ENCODE measurements at places on chromosomes 13 and 19.

GRCh38 chr19:43606569-43607229 is 5.2 kb upstream of the SRRM5 start:
- no peak for DNase-seq

DNA sequence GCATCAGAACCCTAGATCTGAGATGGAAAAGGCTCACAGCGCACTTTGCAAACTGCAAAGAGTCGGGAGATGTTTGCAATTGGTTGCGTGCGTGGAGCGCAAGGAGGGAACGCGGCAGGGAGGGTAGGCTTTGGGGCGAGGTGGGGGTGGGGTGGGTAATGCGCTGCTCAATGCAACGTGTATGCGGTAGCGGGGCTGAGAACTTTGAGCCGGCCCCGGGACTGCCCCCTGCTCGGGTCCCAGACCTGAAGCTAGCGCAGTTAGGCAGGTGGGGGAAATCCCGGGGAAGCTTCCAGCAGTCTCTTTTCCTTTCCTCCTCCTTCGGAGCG is 971 bp downstream of the FOSB start:
- no peak for DNase-seq

DNA sequence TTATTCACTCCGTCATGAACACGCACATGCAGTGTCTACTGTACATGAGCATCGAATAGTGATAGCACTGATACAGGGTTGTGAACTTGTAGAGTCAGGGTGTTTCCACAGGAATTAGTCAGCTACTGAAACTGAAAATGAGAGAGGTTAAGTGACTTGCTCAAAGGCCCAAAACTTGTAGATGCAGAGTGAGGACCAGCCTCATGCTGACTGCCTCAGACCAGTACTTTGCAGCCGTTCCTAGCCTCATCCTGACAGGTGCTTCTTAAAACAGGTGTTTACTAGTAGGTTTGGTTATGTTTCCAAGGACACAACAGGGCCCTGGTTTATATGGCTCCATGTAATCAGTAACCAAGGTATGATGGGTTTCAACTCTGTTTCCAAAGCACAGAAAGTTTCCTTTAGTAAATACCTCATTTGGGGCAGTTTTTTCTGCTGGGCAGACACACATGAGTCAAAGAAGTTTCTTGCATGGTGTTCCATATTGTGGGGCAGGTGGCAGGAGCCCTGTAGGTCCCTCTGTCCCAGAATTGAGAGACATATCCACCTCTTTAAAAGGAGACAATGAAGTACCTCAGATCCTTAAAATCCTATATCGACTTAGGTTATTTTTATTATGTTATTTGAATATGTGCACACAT is 16.0 kb downstream of the FGF9 start:
- no peak for DNase-seq

DNA sequence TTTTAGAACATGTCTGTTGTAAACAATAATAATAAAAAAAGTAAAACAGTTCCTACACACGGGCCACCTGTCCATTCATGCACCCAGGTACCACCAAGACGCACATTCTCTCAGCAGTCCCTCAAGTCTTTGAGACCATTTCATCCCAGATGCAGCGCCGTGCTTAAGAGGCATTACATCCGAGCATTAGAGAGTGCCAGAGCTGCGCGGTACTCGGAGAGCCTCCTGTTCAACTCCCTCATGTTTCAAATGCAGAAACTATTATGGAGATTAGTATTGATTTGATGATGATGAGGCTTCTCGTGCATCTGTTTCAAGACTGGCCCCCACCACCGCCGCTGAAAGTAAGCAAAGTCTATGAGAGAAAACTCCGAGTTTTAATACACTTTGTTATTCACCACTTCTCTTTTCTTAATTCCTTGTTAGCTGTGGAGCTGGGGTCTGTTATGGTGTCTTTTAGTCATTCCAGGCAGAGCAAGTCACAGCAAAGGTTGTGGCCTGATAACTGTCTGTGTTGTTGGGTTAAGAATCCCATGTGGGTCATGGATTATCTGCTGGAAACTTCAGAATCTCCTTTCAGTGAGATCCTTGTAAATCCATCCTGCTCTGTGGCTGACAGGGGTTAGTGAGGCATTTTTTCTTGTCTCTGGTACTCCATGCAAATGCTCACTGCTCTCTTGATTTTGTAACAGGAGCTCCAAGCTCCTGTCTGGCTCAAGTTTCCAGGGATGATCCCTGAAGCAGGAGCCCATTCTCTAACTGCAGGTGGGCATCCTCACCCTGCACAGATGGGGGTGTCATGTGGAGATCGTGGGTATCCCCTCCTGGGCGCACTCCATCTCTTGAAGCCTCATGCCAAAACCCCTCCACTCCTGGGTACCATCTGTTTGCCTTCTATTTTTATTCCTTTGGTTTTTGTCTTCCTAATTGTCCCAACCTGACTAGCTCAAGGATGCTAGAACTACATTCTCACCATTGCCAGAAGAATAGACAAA is 74.9 kb upstream of the MTIF3 start:
- no peak for DNase-seq

- no peak for DNase-seq
These were observed at the start of gene ITGBL1 for GRCh38 chr13:101452519-101453485. Gene ITGBL1 (plus strand): TSS chr13:101452675. CDS start chr13:101452834, 159 bp downstream.

- no peak for DNase-seq
These were observed 21.7 kb downstream of the IFT88 start for GRCh38 chr13:20588529-20589110.

- DNase-seq: no peak
These were observed 8.7 kb upstream of the CREB3L3 start for GRCh38 chr19:4144666-4145249.

- no peak for DNase-seq
These were observed 99.3 kb downstream of the EPSTI1 start for GRCh38 chr13:42892760-42893159.

GRCh38 chr13:50387051-50387581 is 371.9 kb downstream of the KCNRG start:
- peak; percentile 78 for DNase-seq

DNA sequence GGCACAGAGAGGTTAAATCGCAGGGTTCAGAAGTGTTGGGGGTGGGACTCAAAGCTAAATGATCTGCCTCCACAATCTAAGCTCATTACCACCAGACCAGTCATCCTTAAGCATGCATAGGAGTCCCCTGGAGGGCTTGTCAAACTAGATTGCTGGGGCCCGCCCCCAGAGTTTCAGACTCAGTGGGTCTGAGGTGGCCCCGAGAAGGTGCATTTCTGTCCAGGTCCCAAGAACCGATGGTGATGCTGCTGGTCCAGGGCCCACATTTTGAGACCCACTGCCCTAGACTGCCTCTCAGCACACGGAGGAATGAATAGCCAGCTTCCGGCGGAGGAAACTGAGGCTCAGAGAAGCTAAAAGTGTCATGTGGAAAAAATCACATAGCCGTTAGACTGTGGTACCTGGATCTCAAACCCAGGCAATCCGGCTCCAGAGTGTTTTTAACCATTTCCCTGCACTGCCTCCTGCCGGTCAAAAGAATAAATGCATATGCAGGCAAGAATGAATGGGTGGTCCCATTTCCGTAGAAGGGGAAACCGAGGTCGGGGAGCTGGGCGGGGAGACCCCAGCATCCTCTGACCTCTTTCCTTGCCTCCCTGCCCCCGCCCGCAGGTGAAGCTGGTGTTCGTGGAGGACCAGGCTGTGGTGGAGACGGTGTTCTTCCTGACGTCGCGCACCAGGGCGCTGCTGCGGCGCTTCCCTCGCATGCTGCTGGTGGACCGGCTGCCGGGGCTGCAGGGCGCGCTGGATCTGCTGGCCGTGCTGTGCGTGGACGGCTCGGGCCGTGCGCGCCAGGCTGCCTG is 23.8 kb downstream of the ZSWIM9 start:
- DNase-seq: no peak

DNA sequence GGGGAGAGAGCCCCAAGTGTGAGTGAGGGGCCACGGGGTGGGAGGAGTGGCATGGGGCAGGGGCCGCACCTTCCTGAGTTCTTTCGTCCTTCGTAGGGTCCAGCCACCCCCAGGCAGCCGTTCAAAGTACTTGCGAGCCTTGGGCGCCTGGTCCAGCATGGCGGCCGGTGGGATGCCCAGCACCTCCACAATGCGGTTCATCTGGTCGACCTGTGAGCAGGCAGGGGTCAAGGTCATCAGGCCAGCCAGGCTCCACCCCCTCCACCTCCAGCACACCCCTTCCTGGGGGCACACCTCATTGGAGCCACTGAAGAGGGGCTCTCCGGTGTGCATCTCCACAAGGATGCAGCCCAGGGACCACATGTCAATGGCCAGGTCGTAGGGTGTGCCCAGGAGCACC is 6.7 kb downstream of the DYRK1B start:
- DNase-seq: no peak

- DNase-seq: no peak
These were observed 36.3 kb upstream of the PSG9 start for GRCh38 chr19:43305642-43306041.

GRCh38 chr19:20612711-20613316 is 47.2 kb upstream of the ZNF737 start:
- no peak for DNase-seq

DNA sequence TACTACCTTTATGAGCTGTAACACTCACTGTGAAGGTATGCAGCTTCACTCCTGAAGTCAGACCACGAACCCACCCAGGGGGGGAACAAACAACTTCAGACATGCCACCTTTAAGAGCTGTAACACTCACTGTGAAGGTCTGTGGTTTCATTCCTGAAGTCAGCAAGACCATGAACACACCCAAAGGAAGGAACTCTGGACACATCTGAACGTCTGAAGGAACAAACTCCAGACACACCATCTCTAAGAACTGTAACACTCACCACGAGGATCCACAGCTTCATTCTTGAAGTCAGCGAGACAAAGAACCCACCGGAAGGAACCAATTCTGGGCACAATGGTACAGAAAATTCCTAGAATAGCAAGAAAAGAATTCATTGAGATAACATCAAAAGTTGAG is 1796.5 kb upstream of the MIR17HG start:
- no peak for DNase-seq

GRCh38 chr13:60562096-60562780 is 165.2 kb downstream of the TDRD3 start:
- no peak for DNase-seq
